Brain microvascular endothelial cell (primary cell): ENCODE measurements at places on chromosomes 5 and 9.

DNA sequence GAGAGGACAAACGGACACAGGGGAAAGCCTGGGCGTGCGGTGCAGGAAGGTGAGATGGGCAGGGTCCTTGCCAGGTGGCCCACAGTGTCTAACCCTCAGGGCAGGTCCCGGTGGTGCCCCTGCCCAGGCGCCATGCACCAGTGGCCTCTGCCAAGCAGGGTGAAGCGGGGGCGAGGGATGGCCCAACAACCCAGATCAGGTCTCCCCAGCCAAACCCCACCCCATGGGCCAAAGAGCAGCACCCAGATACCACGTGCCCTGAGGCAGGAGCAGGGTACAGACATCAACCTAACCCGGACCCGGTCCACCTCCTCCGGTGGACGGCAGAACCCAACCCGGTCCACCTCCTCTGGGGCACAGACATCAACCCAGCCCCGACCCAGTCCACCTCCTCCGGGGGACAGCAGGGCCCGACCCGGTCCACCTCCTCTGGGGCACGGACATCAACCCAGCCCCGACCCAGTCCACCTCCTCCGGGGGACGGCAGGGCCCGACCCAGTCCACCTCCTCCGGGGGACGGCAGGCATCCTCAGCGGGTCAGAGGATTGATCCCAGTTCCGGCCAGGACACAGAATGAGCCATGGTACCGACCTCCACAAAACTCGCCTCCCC is 12.8 kb downstream of the SLC12A7 start:
- DNase-seq, result no peak

DNA sequence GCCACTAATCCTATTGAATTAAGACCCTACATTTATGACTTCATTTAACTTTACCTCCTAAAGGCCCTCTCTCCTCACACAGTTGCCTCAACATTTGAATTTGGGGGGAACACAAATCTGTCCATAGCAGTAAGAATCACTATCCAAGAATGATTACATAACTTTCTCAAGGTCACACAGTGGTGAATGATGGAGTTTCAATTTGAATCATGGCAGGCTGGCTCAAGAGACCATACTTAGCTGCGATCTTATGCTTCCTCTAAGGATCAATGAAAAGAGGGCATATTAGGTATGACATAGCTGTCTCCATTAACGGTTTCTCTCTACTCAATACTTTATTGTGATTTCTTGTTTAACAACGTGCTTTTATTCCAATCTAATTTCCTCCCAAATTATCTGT is 44.1 kb upstream of the PDE4D start:
- DNase-seq, result no peak

- peak; percentile 94 for DNase-seq
Measured at GRCh38 chr5:142830241-142831008, 60.2 kb downstream of the ARHGAP26 start.

- no peak for DNase-seq
Measured at GRCh38 chr9:1051584-1052275, 1.6 kb downstream of the DMRT2 start.

GRCh38 chr5:67031692-67032091 is 164.9 kb downstream of the CD180 start:
- DNase-seq, result no peak

- DNase-seq, result no peak
Measured at GRCh38 chr5:33341351-33341750, 99.4 kb upstream of the TARS1 start.

DNA sequence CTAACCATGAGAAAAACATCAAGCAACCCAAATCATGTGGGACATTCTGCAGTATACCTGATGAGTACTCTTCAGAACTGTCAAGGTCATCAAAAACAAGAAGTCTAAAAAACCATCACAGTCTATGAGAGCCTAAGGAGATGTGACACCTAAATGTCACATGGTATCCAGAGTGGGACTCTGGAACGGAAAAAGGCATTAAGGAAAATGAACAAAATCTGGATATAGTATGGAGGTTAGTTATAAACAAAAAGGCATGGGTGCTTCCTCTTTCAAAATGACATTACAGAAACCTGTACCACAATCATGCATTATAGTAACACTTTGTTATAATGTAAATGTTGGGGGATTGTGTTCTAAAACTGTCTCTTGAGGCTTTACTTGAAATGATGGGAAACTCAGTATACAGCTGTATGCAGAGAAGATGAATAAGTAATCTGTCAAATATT is 47.4 kb downstream of the PRKACG start:
- no peak for DNase-seq

DNA sequence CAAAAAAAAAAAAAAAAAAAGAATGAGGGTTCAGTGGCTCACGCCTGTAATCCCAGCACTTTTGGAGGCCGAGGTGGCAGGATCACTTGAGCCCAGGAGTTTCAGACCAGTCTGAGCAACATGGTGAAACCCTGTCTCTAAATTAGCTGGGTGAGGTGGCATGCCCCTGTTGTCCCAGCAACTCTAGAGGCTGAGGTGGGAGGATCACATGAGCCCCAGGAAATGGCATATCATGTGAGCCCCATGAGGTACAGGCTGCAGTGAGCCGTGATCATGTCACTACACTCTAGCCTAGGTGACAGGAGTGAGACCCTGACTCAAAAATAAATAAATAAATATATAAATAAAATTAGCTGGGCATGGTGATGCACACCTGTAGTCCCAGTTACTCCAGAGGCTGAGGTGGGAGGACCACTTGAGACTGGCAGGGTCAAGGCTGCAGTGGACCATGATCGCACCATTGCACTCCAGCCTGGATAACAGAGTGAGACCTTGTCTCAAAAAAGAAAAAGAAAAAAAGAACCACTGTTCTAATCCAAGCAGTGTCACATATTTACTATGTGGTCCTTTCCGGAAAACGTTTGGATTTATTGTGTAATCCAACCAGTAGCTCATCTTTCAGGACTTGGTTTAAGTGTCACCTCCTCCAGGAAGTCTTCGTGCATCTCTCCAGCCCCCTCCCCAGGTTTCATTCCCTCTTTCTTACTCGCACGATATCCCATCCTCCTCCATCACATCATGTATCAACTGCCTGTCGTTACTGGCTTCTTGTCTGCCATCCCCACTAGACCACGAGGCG is 12.3 kb upstream of the SPOUT1 start:
- no peak for DNase-seq

DNA sequence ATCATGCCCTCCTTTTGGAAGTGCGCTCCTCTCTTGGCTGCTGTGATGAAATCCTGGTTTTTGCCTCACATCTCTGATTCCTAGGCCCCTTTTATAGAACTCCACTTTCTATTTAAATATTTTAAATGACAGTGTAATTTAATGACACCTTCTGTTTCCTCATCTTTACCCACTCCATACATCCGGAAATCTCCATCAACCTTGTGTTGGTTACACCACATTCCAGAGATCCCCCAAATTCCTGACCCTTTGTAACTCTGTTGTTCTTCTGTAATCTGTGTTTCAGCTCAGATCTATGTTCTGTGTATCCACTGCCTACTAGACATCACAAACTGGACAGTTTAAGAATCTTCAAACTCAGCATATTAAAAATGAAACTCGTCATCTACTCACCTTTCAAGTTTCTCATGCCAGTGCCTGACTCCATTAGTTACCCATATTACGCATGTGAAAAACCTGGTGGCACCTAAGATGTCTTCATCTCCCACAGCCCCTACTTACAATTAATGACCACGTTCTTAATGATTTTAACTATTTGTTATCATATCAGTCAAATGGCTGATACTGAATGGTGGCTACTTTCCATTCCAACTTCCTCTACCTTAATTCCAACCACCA is 25.1 kb downstream of the PARP8 start:
- DNase-seq, result no peak

- DNase-seq, result no peak
Measured at GRCh38 chr9:30774326-30774725, 1610.1 kb upstream of the ACO1 start.

GRCh38 chr9:71048280-71048679 is 73.1 kb downstream of the TRPM3 start:
- DNase-seq, result no peak

GRCh38 chr9:98551511-98552286 is 157.0 kb downstream of the GABBR2 start:
- DNase-seq, result peak; percentile 46

GRCh38 chr9:95116808-95117204 is 200.7 kb downstream of the FANCC start:
- no peak for DNase-seq

- DNase-seq, result no peak
Measured at GRCh38 chr5:26761045-26761444, 277.3 kb downstream of the CDH9 start.

- DNase-seq, result no peak
Measured at GRCh38 chr5:160629003-160629402, 207.3 kb downstream of the PTTG1 start.

DNA sequence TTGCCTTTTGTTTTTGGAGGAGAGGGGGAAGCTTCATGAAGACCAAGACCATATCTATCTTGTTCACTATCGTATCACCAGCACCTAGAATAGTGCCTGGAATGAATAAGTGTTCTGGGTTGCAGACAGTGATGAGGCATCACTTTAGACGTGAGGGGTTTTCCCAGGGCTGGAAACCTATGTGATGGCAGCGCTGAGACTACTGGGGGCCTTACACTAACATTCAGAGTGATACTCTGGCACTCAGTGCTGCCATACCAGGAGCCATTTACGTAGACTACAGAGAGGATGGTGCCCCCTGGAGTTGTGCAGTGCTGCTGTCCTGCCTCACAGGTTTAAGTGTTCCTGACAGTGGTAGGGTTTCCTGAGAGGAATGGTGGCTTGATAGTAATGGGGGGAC is 6.9 kb downstream of the CCL19 start:
- DNase-seq, result no peak

- DNase-seq, result no peak
Measured at GRCh38 chr5:40361378-40361777, 318.3 kb upstream of the PTGER4 start.

DNA sequence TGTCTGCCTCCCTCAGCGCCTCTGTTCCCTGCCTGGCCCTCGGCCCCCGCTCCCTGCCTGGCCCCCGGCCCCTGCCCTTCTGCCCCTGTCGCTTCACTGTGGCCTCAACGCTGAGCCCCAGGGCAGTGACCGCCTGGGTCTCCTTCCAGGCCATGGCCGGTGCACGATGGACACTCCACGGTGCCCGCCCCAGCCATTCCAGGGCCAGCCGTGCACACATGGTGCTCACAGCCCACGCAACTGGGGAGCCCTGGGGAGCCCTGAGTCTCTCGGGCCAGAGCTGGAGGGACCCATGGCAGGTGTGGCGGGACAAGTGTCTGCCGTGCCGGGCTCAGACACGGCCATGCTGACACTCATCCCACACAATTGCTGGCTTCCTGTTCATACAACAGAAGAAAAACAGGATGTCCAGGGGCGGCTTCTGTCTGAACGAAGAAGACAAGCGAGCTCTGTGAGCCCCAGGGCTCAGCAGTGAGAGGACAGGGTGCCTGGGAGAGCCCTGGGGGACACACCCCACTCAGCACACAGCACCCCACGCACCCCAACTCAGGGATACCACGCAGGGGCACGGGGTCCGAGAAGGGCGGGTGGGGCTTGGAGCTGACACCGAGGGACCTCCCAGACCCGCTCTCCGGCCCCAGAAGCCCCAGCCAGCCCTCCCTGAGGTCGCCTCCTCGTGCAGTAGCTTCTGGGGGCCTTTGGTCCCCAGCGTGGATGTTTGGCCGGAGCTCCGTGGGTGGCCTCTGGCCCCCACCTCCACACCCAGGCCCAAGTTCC is 35.7 kb downstream of the EXD3 start:
- no peak for DNase-seq

- DNase-seq, result peak; percentile 76
Measured at GRCh38 chr9:6842584-6842947, 84.8 kb downstream of the KDM4C start.

DNA sequence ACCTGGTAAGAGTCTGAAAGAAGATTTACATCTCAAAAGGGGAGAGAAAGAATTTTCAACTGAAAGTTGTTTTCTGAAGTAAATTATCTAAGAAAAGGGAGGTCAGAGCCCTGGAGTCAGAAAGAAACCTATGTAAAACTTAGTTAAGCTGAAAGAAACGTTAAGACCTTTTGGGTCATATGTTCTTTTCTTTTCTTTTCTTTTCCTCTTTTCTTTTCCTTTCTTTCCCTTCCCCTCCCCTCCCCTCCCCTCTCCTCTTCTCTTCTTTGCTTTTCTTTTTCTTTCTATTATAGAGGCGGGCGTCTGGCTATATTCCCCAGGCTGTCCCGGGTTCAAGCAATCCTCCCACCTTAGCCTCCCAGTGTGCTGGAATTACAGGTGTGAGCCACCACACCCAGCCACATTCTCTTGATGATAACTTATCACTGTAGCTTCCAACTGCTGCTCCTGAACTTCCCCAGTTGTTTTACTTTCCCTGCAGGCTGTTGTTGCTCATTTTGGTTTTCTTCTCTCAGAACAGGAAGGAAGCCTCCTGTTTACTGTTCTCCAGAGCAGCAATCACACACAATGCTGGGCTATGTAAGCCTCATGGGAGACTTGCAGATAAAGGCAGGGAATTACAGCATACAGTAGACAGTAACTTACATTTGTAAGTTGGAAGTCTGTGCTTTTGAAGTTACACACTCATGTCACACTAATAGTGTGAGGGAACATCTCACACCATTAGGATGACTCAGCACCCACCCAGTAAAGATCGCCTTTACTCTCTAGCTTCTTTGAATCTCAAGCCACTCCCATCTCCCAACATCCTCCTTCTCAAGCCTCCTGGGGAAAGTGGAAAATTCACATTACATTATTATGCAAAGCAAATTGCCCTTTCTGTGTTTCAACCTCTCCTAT is 2216.6 kb upstream of the WWC1 start:
- no peak for DNase-seq

- DNase-seq, result no peak
Measured at GRCh38 chr5:154403234-154403633, 42.6 kb upstream of the SAP30L start.

DNA sequence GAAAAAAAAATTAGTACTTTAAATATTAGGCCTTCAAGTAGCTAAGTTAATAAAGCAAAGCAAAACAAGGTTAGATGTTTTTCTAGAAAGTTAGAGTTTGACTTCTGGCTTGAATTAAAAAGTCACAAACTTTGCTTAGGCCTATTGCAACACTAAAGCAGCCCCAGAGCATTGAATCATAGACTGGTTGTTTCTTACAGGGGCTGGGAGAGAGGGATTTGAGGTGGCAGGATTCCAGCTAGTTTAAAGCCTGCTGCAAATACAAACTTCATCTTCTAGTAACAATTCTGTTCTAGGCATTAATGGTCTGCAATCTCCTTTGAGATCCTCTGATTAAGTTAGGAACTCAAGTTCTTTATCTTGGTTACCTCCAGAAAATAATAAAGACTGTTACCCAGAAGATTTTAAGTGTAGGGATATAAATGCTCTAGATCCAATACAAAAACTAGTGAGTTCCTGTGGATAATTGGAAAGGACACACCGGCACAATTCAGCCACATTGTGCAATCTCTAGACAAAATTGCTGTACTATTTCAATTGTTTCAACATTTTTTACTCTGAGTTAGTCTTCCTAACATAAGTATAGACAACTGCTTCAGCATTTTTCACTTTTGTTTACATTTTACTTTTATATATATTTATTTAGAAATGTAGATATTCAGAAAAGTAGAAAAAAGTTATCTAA is 12.6 kb downstream of the OR13C5 start:
- no peak for DNase-seq

GRCh38 chr9:137756045-137756744 is 121.4 kb upstream of the CACNA1B start:
- DNase-seq, result no peak

GRCh38 chr9:137168573-137168903 is 1.3 kb downstream of the LRRC26 start:
- no peak for DNase-seq
